HL-60 (cell line): ENCODE measurements at places on chromosomes 11 and 22.

GRCh38 chr11:94814272-94814976, 46.3 kb downstream of the AMOTL1 start:
- no peak for DNase-seq

DNA sequence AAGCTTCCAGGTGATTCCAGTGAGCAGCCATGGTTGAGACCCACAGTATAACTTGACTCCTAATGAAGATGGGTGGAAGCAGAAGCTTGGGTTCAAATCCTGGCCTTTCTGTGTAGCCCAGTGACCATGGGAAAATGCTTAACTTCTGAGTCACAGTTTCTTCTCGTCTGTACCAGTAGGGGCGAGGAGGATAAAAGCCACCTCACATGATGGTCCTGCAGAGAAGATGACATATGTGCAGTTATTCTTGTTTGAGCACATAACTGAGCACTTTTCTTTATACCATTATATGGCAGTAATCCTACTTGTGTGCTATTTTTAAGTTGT, 4.9 kb downstream of the TMEM109 start:
- DNase-seq, result no peak

- no peak for DNase-seq
These were observed 23.7 kb downstream of the TANGO2 start for GRCh38 chr22:20044495-20045151.

GRCh38 chr11:76329983-76330382, 50.9 kb downstream of the THAP12 start:
- no peak for DNase-seq

- DNase-seq, result peak; percentile 52
These were observed 30.3 kb upstream of the PRR5 start for GRCh38 chr22:44671742-44672141.

GRCh38 chr11:124832571-124832970, 32.4 kb upstream of the MSANTD2 start:
- DNase-seq, result no peak

DNA sequence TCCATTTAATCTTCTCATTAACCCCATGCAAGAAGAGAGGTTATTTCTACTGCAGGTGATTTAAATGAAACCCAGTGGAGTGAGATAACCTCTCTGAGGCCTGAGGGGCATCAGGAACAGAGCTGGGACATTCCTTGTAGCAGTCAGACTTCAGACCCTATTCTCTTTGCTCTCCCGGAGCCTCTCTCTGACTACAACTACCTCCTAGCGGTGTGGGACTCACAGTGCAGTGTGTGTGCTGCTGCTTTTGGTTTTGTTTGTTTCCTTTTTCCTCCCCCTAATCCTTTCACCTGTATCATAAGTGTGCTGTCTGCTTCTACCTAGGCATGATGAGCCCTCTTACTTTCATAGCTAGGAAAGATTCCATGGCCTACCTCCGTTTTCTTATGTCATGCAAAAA, 769.6 kb downstream of the NTM start:
- no peak for DNase-seq

- DNase-seq, result peak; percentile 66
These were observed at the start of gene PARVG for GRCh38 chr22:44180706-44181032. PARVG (plus strand) TSS chr22:44180925; CDS start chr22:44183330, 2,405 bp downstream.

DNA sequence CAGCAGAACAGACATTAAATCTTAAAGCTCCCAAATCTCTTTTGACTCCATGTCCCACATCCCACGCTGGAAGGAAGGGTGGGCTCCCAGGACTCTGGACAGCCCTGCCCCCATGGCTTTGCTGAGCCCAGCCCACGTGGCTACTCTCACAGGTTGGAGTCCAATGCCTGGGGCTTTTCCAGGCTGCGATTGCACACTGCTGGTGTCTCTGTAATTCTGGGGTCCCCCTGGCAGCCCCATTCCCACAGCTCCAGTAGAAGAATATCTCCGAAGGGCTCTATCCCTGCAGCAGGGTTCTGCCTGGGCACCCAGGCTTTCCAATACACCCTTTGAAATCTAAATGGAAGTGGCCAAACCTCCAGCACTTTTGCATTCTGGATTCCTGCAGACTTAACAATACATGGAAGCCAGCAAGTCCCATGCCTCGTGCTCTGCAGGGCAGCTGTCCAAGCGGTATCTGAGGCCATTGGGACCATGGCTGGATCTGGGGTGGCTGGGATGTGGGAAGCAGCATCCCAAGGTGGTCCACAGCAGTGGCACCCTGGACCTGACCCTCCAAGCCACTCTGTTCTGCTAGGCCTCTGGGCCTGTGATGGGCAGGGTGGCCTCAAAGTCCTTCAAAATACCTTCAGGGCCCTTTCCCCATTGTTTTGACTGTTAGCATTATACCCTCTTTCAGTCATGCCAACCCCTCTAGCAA, 47.9 kb upstream of the TH start:
- DNase-seq, result no peak

GRCh38 chr11:130513132-130513531, 64.7 kb downstream of the ADAMTS15 start:
- DNase-seq, result no peak

DNA sequence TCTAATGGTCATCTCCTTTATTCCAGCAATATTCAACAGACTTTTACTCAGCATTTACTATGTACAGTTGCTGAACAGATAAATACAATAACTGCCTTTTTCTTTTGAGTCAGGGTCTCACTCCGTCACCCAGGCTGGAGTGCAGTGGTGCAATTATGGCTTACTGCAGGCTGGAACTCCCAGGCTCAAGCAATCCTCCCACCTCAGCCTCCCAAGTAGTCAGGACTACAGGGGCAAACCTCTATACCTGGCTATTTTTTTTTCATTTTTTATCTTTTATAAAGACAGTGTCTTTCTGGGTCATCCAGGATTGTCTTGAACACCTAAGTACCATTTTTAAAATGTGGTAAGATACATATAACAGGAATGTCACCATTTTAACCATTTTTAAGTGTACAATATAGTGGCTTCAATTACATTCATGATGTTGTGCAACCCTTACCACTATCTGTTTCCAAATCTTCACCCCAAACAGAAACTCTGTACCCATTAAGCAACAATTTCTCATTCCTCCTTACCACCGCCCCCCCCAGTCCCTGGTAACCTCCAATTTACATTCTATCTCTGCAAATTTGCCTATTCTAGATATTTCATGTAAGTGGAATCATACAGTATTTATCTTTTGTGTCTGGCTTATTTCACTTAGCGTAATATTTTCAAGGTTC, 67.8 kb downstream of the MIAT start:
- peak; percentile 75 for DNase-seq

DNA sequence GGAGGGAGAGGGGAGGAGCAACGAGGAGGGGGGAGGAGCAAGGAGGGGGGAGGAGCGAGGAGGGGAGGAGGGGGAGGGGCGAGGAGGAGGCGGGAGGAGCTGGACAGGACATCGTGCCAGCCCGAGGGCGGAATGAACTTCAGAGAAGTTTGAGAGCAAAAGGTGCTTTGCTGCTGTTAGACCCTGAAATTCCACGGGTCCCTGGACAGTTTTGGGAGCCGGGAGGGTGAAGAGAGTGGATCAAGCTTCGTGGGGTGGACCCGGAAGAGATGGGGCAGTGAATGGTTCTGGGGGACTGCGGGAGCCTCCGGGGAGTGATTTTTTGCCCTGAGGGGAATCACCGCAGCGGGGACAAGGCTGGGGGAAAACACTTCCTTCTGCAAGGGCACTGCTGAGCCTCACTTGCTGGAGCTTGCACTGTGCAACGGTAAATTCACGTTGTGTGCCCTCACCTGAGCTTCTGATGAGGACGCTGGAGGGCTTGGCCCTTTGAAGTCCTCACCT, 10.7 kb upstream of the NLRP6 start:
- peak; percentile 61 for DNase-seq

- no peak for DNase-seq
These were observed 120.4 kb upstream of the TTC12 start for GRCh38 chr11:113193946-113194345.

DNA sequence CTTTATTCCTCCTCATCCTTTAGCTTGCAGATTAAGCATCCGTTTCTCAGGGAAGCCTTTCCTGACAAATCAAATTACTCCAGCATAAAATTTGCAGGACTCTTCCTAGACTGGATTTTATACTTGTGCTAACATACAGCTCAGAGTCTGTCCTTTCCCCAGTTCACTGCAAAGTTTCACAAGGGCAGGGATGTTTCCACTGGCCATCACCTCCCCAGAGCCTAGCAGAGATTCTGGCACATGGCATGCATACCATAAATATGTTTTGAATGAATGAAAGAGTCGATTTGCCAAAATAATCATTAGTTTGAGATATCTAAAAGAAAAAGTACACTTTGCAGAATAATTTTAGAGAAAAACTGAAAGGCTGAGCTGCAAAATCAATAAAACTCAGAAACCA, 10.6 kb downstream of the MSANTD4 start:
- DNase-seq, result no peak

DNA sequence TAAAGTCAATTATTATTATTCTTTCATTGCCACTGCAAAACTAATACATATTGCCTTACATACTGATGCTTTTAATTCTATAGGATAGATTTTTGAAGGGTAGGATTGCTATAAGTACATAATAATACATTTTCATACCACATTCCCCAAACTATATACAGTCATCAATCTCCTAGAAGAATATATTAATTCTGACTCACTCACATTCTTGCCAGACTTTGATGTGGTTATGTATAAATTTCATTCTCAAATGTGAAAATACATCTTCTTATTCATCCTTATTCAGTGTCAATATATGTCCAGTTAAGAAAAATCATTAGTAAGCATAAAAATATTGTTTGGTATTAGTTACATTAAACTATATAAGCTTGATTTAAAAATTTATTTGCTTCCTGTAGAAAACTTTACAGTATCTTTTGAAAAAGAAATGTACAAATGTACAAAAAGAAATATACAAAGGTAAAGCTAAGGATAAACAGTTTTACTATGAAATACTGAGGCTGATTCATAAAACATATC, 458.8 kb upstream of the CNTN5 start:
- no peak for DNase-seq

GRCh38 chr11:108926841-108927577, 262.1 kb downstream of the DDX10 start:
- DNase-seq, result no peak

GRCh38 chr11:88448131-88448670, 110.7 kb upstream of the CTSC start:
- peak; percentile 81 for DNase-seq

- DNase-seq, result no peak
These were observed 2.3 kb downstream of the EFEMP2 start for GRCh38 chr11:65870307-65870658.

GRCh38 chr11:3984896-3985295, 109.7 kb upstream of the RRM1 start:
- no peak for DNase-seq

DNA sequence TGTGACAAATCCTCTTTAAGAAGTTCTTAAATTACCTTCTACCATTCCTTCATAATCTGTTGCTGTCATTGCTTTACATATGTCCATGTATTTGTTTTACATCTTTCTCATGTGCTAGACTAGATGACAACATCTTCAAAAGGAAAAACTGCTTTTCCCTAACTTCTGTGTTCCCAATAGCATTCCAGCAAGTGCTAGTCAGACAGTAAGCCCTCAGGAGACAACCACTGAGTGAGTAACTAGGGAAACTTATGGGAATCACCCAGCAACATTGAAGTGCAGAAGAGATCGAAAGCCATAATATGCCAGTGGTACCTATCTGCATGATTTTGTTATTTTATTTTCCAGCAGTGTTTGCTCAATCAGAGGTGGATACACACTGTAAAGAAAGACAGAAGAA, 889.7 kb upstream of the API5 start:
- no peak for DNase-seq

- no peak for DNase-seq
These were observed 20.8 kb upstream of the SLN start for GRCh38 chr11:107732689-107733051.

GRCh38 chr11:75771646-75772410, 3.2 kb downstream of the DGAT2 start:
- DNase-seq, result peak; percentile 94

DNA sequence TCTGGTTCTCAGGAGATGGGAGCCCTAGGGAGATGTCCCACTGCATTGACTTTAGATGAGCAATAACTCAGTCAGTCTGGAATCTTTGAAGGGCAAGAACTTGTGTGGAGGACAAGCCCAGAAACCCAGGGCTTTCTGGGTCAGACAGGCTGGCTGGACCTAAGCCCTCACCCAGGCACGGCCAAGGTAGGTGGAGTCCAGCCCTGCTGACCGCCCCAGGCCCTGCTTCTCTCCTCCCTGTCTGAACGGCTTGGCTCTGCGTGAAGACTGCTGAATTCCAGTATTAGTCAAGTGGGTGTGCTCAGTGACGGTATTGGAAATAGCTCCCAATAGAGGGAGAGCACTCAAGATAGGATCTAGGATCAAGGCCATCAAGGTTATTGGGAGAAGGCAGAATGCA, 6.1 kb downstream of the CXCR5 start:
- DNase-seq, result no peak

GRCh38 chr11:35107861-35108260, 31.1 kb upstream of the CD44 start:
- no peak for DNase-seq

DNA sequence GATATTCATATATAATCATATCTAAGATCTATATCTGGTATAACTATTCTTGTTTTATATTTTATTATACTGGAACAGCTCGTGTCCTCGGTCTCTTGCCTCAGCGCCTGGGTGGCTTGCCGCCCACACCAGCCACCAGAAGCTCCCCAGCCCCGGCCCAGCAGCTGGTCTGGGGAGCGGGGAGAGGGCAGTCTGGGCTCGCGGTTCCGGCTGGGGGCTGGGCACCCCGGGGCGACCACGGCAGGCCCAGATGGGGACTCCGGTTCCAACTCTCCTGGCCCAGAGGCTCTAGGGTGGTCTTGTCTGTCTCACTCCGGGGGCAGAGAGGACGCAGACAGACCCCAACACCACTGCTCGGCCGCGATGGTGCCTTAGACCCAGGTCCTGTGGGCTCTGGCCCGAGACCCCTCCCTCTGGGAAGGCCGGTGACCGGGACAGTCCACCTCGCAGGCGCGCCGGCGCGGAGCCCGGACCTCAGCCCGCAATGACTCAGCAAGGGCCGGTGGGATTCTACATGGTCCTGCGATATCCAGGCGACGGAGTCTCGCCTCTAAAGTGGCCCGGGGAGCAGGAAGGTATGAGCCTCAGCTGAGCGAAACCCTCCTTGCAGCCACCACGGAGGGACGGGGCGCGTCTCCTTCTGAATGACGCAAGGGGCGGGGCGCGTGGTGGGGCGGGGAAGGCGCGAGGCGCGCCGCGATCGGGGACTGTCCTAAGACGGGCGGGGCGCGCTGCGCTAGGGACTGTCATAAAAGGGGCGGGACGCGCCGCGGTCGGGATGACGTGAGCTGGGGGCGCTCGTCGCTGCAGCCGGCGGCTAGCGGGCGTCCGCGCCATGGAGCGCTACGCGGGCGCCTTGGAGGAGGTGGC, at the start of gene DGCR6:
DGCR6 (plus strand) TSS at position 781 of the 870 bp plus-strand sequence; CDS start at position 836, 55 bp downstream.
- DNase-seq, result no peak

GRCh38 chr11:58863697-58864096, 19.2 kb upstream of the GLYATL2 start:
- no peak for DNase-seq

GRCh38 chr11:59225017-59225416, 12.3 kb upstream of the MPEG1 start:
- DNase-seq, result no peak
